ENCODE measurements at places on chromosomes 2 and 18.
A peak's percentile ranks its signal among the peaks of the same experiment; 100 is the strongest.

DNA sequence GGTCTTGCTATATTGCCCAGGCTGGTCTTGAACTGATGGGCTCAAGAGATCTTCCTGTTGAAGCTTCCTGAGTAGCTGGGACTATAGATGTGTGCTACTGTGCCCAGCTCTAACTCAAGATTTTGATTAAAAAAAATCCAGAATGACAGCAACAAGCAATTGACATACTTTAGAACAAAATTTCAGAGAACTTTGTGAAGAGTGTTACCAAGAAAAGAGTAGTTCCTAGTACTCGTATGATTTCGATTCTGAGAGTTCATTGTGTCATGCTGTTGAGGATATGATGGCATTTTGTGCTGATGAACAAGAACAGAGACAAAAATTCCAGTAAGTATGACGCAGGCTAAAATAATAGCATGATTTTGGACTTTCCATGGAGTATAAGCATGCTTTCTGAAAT lies 90.2 kb upstream of the TWSG1 start:
- no peak for DNase-seq

DNA sequence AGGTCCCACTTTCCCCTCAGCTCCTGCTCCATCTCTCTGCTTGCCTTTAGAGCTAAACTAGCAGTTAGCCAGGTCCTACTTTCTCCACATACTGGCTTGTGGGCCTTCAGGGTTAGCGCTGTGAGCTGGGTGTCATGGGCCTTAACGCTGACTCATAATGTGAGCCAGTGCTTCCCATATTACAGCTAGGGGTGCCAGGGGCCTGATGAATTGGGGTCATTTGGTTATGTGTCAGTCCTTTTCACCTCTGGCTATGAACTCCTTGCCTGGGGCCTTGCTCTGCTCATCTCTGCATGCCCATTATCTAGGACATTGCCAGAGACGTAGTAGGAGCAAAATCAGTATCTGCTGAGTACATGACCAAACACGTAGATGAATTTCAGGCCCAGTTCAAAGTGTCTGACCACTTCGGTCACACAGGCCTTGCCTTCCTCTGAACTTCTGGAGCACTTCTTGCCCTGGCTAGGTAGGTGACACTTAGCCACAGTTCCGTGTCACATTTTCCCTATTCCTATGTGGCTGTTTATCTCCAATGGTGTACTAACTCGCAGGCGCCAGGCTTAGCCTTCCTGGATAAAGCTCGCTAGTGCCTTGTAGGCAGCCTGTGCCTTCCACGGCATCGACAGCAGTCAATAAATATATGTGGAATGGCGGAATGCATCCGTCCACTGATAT lies 103.2 kb upstream of the SIX3 start:
- DNase-seq: no peak

- DNase-seq: no peak
These were observed 102.8 kb downstream of the GREB1L start for GRCh38 chr18:21344860-21345259.

- DNase-seq: no peak
These were observed 144.3 kb upstream of the PELI1 start for GRCh38 chr2:64288321-64289193.

GRCh38 chr2:204321910-204322751 lies 223.1 kb upstream of the PARD3B start:
- DNase-seq: peak; percentile 49

DNA sequence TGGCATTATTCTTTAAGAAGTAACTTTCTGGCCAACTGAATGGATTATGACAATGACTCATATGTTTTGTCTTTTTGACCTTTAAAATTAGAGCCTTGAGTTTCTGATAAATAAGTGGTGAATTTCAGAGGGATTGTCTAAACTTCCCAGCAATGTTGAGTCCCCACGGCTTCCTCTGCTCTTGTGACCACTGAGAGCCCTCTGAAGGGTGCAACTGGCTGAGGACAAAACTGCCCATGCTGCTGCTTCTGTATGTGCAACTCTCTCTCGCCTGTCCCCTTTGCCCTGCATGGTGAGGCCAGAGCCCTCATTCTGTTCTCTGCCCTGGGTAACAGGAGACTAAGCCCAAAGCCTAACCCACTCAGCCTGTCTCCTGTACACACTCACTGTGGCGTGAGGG lies 52.7 kb upstream of the SLC14A1 start:
- DNase-seq: no peak

DNA sequence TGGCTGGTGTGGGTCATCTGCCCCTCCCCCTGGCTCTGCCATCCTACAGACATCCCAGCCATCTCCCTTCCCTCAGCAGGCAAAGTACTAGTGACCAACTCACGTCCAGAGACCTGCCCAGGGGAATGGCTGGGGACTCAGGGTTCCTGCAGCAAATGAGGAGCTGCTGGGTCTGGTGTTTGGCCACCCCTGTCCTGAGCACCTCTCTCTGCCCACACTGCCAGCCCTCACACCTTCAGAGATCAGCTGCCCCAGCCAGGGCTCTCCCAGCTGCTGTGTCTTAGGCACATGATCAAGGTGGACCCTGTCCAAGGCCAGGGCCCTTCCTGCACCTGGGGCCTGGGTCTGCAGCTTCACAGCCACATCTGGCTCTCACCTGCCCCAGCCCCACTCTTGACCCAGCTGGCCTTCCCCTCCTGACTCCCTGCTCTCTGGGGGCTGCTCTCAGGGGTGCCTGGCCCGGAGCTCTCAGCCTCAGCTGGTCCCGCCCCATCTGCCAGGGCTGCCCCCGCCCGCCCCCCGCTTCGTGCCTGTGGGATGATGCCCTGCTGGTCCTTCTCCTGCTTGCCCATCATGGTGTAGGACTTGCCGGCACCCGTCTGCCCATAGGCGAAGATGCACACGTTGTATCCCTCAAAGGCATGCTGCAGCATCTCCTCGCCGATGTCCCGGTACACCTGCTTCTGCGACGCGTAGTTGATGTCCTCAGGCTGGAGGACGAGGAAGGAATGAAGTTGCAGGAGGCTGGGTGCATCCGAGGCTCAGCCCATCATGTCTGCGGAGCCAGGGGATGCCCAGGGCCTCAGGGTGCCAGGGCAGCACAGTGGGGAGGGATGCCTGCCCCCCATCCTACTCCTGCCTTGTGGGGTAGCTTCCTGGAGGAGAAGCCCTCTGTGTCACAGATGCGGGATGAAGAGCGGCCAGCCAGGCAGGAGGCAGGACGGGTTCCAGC lies 32.2 kb downstream of the KIF1A start:
- no peak for DNase-seq

DNA sequence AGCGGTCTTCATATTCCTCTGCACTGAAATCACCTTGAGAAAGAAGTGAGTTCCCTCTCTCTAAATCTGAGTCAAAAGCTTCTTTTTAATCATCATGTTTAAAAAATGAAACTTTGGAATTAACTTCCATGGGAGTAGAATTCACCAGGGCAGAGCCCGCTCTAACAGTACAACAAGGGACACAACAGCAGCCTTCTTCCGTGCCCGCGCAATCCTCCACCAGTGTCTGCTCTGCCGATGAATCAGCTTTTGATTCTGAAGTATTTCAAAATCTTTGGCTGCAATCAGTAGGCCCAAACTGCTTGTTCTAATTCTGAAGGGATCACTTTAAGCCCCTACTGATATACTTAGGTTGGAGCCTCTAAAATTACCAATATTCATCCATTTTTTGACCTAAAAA lies 76.9 kb downstream of the USP40 start:
- DNase-seq: no peak

DNA sequence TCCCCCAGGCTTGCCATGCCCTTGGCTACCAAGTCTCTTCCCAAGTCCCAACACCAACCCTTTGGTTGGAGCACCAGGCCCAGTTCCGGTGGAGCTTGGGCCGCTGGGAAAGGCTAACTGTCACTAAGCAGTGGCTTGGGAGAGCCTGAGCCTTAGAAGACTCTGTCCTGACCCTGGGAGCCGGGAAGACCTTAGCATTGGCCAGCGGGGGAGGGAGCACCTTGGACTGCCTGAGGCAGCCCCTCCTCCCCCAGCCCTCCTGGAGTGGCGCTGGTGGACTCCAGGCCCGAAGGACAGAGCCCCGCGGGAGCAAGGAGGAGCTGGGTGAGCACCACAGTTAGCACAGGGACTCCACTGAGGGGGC lies 62.5 kb upstream of the POMC start:
- DNase-seq: no peak

DNA sequence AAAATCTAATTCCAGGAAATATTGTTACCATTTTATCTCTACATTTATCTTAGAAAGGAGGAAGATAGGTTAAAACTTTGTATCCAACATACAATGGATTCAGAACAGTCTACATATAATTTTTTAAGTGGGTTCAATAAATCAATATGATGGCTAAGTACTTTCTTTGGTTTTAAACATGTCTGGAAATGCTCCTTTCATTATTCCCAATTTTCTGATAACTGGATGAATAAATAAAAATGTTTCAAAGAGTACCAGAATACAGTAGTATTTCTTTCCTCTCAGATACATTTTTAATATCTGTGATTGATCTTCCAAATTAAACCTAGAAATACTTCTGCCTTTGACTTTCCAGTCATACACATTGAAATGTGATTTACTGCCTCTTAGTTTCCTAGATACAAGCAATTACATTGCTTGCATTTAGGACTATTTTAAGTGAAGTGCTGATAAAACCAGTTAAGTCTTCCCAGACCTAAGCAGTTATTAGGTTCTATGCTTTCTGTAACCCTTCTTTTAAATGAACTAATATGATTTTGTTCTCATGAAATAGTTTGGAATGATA lies 283.5 kb downstream of the CCDC178 start:
- no peak for DNase-seq

- DNase-seq: peak; percentile 41
These were observed 206.8 kb downstream of the CLIP4 start for GRCh38 chr2:29322011-29322410.

DNA sequence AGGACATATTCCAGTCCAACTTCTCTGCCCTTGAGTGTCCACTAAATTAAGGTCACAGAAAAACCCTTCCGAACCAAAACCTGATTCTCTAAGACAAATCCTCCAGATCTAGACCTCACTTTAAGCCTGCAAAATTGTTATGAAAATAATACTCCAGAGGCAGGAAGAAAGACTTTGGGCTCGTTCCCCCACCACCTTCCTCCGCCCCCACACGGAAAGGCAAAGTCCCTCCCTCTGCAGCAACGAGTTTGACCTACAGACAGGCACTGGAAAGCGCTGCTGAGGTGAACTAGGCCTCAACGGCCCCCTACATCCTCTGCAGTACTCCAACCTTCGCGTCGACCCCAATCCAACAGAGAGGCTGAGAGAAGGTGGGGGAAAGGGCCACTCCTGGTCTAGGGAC lies 808 bp downstream of the ATP5MC3 start:
- DNase-seq: no peak

DNA sequence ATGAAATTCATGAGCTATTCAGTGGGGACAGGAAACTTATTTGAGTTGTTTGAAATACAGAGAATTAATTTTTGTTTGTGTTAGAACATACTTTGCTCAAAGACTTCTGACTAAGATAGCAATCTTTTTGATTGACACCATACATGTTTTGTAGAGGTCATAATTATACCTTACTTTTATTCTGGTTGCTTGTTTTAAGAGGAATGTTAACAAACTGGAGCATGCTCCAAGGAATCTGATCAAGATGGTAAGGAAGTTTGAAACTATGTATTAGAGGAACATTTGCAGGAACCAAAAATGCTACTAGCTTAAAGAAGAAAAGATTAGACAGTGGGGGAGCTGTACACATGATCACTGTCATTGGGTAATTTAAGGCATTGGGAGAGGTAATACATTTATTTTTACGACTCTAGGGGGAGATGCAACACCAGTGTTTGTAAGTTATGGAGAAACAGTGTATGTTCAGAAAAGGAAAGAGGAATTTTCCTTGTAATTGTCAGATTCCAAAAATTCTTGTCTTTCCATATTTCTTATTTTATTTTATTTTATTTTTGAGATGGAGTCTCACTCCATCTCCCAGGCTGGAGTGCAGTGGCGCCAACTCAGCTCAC lies 8.0 kb downstream of the AGFG1 start:
- DNase-seq: no peak

DNA sequence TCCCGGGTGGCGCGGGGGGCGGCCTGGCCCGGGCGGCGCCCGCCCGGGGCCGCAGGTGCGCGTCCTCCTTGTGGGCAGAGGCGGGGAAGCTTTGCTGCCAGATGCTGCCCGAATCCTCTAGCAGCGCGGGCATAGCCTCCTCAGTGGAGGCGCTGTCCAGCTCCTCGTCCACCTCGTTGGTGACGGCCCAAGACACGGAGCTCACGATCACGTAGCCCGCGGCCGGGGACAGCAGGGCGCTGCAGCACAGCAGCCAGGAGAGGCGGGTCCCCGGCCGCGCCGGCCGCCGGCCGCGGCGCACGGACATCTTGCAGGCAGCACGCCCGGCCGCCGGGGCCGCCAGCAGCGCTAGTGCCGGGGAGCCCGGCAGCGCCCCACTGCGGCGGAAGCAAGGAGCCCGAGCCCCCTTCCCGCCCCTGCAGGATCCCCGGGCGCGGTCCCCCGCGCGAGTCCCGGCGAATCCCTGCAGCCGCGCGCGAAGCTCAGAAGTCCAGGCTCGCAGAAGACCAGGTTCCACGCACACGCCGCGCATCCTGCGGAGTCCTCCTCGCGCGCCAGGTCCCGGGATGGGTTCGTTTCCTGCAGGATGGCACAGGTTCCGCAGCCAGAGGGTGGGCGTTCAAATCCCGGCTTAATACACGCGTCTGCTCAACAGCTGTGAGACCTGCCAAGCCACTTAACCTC lies at the start of gene CREG2:
Gene CREG2, minus strand, starts transcription at position 353 of the 684 bp plus-strand sequence. Its CDS starts 46 bp downstream, at position 307.
- no peak for DNase-seq

DNA sequence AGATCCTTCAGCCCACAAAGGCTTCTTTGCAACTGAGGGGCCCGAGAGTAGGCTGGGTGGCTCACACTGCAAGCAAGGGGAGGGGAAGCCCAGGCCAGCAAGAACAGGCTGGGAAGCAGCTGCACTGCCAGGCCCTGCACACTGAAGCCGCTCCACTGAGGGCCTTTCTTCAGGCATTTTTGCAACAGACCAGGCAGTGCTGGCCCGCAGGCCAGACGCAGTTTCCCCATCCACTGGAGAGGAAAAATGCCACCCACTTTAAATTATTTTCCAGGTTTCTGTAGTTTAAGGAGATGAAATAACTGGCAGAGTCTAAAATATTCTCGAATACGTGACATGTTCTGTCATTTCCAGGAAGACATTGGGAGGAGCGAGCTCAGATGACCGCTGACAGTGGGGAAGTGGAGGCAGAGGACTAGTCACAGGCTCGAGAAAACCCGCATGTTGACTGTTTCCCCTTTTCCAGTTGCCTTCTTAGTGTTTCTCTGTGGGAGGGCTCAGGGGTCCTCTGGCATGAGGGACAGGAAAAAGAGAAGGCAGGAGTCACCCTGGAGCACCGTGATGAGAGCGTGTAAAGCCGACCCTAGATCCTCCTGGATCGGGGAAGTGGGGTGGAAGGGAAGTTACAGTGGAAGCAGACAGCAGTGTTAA lies 53.3 kb upstream of the B3GNT7 start:
- DNase-seq: no peak

- DNase-seq: no peak
These were observed 253.1 kb downstream of the TCF4 start for GRCh38 chr18:55334875-55335274.

- no peak for DNase-seq
These were observed 46.4 kb upstream of the MAP4K3 start for GRCh38 chr2:39483534-39483933.

GRCh38 chr18:12586956-12587355 lies 71.0 kb downstream of the SPIRE1 start:
- no peak for DNase-seq

GRCh38 chr2:178404368-178404767 lies 46.6 kb downstream of the PRKRA start:
- peak; percentile 73 for DNase-seq

- DNase-seq: no peak
These were observed 19.8 kb upstream of the NT5DC4 start for GRCh38 chr2:112701052-112701451.

GRCh38 chr2:137056704-137057103 lies 291.4 kb downstream of the THSD7B start:
- no peak for DNase-seq

Data from HS-5 (cell line).